Suprapubic skin (tissue), 4 donors: ENCODE measurements at places on chromosomes 3 and 15.

DNA sequence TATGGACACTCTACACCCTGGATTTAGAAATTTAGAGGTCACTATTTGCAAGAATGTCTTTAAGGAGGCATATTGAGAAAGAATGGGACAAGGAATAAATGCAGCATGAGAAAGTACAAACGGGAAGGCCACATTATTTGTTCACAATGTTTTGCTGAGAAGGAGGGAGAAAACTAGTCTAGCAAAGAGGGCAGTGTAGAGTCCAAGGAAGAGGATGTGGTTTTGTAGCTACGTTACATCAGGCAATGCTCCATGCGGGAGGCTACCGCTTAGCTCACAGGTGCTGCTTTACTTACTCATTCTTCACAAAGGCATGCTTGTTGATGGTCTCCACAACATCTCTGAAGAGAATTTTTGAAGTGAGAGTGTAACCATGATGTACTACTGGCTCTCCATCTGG, 191.1 kb downstream of the PLCH1 start:
- no peaks in the 10 kb centered on the region for H3K27me3 ChIP-seq
- H3K4me1 ChIP-seq: no peaks in the 10 kb centered on the region
- no peaks in the 10 kb centered on the region for H3K36me3 ChIP-seq
- no peak for DNase-seq

GRCh38 chr3:160412477-160412876, 13.0 kb downstream of the SMC4 start:
- no peak overlapping the region for H3K4me3 ChIP-seq
- H3K36me3 ChIP-seq: peaks cover 23% of the 10 kb centered on the region
- no peak for DNase-seq
- no peak overlapping the region for H3K27ac ChIP-seq
- no peaks in the 10 kb centered on the region for H3K27me3 ChIP-seq

DNA sequence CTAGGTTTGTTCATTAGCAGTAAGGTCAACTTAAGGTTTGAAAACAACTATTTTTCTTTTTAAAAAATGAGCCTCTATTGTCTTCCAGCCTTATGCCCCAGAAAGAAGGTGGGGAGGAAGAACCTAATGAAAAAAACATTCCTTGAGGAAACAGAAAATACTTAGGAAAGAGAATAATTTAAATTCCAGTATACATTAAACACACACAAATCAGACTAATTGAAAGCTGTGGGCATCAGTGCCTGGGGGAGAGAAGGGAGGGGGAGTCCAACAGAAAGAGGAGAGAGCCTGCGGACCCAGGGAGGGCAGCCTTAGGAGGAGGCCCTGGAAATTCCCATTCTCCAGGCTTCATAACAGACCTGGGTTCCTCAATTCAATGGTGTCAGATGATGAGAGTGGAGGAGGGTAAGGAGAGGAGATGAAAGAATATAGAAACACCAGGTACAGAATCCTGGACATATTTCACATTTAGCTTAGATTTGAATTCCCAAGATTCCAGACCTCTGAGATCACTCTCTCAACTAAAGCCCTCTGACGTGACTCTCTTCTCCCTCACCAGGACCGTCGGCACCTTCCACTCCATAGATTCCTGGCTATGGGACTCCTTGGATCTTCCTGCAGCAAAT, 320.5 kb upstream of the UMPS start:
- H3K4me3 ChIP-seq: no peak overlapping the region
- DNase-seq: no peak
- H3K27me3 ChIP-seq: no peaks in the 10 kb centered on the region
- H3K27ac ChIP-seq: no peak overlapping the region
- no peaks in the 10 kb centered on the region for H3K4me1 ChIP-seq

DNA sequence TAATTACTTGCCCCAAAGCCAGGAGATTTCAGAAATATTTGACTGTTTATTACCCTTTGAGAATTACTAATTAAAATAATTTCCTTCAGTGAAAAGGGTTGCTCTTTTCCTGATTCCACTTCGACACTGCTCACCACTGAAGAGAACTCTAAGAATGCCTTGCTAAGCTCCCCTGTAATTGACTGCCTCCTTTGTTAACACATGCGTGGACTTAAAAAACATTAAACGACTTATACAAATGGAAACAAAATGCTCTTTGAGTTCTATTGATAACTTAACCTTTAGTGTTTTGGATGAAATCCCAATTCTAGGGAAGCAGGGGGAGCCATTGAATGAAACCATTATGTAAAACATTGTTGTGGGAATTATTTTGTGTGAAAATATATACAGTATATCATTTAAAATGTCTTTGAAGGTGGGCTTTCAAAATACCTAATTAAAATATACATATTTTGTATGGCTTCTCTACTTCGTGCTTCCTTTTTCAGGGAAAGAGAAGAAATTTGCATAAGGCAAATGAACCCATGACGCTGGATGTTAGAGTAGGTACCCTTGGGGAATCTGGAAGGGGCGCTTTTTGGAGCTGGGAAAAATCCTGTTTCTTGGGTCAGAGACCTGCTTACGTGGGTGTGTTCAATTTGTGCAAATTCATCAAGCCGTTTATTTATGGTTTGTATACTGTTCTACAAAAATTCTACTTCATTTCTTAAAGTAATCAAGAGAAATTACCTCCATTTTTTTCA, 64.2 kb downstream of the WWTR1 start:
- no peak overlapping the region for H3K4me3 ChIP-seq
- H3K4me1 ChIP-seq: peaks cover 27% of the 10 kb centered on the region
- no peaks in the 10 kb centered on the region for H3K27me3 ChIP-seq
- no peak overlapping the region for H3K27ac ChIP-seq

DNA sequence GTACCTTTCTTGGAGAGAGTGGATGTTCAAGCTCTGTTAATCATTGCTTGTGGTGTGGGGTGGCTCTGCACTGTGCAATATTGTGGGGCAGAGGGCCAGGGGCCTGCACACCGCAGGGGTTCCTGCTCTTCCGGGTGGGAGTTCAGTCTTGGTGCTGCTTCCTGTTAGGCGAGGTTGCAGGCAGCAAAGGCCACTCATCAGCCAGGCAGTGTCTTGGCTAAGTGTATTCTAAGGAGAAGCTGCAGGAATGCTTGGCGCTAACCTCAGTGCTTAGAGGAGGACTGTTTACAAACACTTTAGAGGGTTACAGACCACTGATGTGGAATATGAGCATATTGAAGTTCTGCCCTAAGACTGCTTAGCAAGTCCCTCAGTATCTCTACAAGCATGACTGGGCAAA, 81.7 kb downstream of the CEP63 start:
- no peak overlapping the region for H3K27ac ChIP-seq
- no peak for DNase-seq
- H3K4me1 ChIP-seq: no peaks in the 10 kb centered on the region
- H3K27me3 ChIP-seq: no peaks in the 10 kb centered on the region
- H3K36me3 ChIP-seq: no peaks in the 10 kb centered on the region
